Stimulated activated CD4-positive, alpha-beta T cell treated with anti-CD3 and anti-CD28 coated beads, Interleukin-12 subunit alpha, Interleukin-12 subunit beta, amount 100 ng/mL, for 4 hours (primary cell): ENCODE measurements at places on chromosomes 5 and 9.
A peak's percentile ranks its signal among the peaks of the same experiment; 100 is the strongest.

DNA sequence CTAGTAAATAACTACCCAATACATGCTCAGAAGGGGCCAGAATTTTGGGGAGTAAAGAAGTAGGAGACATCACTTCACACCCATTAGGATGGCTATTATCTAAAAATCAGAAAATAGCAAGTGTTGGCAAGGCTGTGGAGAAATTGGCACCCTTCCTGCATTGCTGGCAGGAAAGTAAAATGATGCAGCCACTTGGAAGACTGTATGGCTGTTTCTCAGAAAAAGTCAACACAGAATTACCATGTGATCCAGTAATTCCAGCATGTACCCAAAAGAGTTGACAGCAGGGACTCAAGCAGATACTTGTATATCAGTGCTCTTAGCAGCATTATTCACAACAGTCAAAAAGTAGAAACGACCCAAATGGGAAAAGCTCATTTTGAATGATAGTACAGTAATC is 107.6 kb downstream of the APBA1 start:
- DNase-seq: no peak

DNA sequence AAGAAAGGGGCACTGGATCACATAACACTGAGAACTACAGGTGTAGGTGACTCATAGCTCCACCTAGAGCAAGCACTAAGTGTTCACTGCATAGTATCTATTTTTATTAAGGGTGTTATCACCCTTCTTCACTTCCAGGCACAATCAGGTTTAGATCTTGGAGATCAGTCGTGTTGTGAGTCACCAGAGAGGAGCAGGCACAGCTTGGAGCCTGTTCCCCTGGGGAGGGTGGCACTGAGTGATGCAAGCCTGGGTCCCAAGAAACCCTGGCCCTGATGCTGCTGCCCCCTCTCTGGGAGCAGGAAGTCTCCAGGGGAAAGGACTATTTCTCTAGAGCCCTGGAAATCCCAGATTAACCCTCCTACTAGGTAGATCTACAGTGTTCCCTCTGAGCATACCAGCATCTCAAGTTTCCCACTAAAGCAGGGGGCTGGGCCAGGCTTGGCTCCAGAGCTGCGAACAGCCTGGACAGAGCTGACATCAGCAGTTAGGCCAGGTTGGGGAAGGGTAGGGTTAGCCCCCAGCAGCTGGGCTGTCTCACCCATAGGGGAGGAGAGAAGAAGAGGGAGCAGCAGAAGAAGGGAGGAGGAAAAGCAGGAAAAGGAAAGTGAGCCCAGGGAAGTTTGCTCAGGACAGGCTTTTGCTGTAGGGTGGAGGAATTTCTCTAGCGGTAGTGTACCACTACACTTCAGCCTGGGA is 28.1 kb upstream of the SPINK4 start:
- DNase-seq: no peak

DNA sequence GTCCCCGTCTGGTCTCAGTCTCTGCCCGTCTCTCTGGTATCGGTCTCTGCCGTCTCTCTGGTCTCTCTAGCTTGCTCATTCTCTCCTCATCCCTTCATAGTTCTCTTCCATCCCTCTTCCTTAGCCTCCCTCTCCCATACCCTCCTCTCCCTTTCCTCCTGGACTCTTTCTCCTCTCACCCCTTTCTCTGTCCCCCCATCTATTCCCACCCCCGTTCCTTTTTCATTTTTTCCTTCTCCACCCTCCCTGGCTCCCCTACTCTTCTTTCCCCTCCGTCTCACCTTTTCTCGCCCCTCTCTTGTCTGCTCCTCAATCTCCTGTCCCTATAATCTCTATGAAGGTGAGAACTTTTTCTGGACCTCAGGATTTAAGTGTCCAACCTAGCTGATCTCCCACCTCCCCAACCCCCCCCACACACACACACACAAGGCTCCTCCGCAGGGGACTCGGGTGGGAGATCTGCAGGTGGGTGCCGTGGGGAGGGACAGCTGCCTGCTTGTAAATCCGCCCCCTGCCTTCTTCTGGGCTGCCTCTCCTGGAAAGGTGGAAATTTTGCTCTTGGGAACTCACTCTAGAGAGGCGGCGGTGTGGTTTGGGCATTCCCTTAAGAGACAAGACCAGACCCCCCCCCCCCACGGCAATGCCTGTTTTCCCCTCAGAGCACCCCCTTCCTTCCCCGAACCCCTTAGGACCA is 953 bp downstream of the UBE2QL1 start:
- DNase-seq: no peak

DNA sequence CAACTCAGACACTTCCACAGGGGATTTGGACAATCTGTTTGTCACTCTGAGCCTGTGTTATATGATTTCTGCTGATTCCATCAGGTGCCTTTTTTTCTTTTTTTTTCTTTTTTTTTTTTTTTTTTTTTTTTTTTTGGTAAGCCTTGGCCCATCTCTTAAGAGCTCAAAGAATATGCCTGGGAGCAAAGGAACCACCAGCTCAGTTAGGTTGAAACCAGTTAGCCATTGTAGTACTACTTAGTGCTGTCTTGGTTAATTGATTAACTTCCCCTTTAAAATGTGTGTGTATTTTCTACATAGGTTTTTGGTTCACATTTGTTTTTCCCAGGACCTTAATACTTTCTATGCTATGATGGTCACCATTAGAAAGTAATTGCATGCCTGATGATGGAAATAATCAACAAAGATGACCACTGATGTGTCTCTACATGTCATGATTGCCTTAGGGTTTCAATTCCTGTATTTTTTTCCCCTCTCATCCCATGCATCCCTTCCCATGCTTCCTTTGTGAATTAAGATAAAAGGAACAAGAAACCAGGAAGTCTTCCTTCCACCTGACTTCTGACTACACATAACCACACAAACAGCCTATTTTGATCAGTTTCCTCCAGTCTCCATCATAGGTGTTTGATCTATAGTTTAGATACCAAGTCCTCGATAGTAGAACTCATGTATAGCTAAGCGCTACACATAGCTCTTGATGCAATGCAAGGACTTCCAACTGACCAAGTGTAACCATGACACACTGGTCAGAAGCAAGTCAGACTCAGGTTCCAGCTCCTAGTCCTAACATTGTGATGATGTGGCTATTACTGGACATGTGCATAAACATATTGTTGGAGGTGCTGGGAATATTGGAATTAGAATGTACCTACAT is 306.1 kb downstream of the EFNA5 start:
- no peak for DNase-seq

DNA sequence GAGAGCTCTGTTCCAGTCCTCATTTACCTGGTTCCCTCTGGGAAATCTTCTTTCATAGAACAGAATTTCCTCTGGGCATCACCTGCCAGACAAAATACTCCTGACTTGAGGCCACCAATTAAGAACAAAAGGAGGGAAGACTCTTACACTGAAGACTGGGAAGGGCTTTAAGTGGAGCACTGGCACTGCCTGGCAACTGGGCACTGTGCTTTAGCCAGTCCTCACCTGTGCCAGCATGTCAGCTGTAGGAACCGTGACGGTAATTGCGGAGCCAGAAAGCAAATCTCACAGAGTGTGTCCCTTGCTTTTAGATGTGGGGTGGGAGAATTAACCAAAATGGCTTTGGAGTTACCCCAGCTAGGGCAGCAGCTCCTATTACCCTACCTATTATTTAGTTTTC is 40.6 kb downstream of the FAM219A start:
- no peak for DNase-seq

- DNase-seq: no peak
Measured at GRCh38 chr5:111942201-111942600, 185.2 kb upstream of the NREP start.

- DNase-seq: no peak
Measured at GRCh38 chr5:87605663-87606062, 192.9 kb upstream of the CCNH start.

DNA sequence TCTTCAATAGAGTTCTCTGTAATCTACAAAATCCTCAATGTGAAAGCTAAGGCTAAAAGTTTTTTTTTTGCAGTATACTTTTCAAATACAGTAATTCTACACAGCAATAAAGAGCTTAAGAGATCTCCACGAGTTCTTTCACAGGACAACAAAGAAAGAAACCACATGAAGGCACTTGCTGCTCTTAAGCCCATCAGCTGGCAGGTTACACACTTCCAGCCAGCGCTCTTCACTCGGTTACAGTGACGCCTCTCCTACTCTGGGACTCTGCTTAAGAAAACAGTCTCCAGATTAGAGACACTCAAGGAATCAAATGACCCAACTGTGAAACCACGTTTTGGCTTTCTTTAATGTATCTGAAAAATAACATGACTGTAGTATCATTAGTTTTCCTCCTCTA is 85.0 kb downstream of the ROR2 start:
- DNase-seq: no peak

DNA sequence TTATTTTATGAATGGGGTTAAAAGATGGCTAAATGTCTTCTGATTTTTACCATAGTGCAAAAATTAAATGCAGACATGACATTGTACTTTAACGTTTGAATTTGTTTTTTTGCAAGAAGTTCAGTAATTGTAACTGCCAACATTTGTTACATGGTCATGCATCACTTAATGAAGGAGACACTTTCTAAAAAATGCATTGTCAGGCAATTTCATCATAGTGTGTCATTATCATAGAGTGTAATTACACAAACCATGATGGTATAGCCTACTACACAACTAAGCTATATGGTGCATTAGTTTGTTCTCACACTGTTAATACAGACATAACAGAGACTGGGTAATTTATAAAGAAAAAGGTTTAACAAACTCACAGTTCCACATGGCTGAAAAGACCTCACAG is 50.0 kb upstream of the NAA35 start:
- DNase-seq: no peak

DNA sequence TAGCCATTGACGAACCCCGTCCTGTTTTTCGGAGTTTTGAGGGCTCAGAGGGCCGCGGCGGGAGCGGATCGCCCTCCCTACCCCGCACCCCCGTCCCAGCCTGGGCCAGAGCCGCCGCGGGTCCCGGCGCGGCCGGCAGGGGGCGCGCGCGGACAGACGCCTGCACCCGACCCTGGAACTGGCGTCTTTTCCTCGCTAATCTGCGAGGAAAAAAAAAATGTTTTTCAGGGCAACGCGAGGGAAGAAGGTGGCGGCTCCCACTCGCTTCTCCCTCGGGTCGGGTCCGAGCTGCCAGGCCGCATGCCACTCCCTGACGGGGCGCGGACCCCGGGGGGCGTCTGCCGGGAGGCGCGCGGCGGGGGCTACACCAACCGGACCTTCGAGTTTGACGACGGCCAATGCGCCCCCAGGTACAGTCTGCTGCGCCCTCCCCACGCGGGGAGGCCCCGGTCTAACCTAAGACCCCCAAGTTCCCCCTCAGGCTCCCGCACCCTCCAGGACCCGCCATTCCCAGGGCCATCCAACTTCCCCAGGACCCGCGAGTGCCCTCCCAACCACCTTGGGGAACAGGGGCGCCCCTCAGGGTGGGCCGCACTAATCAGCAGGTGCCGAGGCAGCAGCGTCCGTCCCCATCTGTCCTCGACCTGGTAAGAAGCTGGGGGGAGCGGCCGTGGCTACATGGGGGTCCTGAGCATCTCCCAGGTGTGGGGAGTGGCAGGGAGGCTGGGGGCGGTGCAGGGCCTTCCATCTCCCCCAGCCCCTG is at the start of gene KCNT1:
Gene KCNT1 (plus strand): TSS at position 227 of the 763 bp plus-strand sequence. CDS start 74 bp downstream, at position 301.
- peak; percentile 61 for DNase-seq

DNA sequence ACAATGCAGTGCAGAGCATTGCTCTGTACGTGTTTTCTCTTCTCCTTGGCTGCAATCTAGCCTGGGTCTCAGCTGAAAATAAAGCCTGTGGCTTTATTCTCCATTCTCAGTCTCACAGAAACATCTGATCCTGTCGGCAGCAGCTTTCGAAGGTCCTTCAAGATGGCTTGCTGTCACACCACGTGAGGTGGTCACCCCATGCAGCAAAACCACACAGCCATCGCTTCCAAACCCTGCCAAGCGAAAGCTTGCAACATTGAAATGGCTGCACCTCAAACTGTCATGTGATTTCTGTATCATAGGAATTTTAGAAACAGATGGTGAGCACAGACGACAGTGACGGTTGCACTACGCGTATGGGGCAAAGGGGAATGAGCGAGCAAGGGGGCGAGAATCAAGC is 98.5 kb upstream of the SMARCA2 start:
- no peak for DNase-seq

DNA sequence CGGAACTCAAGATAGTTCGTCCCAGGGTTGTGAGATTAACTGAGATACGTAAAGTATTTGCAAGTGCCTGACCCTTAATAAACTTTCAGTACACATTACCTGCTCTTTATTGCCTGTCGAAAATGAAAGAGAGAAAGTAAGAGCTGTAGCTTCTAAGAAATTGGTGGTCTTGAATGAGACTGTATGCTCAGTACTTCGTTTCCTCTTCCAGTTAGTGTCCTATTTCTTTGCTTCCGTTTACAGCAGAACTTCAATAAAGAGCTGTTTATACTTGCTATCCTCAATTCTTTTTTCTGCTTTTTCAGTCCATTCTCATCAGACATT is 534 bp downstream of the SRFBP1 start:
- no peak for DNase-seq
